ENCODE measurements at places on chromosomes 5 and 9.
A peak's percentile ranks its signal among the peaks of the same experiment; 100 is the strongest.

GRCh38 chr9:70746760-70747159 lies 332.3 kb upstream of the KLF9 start:
- DNase-seq = no peak

DNA sequence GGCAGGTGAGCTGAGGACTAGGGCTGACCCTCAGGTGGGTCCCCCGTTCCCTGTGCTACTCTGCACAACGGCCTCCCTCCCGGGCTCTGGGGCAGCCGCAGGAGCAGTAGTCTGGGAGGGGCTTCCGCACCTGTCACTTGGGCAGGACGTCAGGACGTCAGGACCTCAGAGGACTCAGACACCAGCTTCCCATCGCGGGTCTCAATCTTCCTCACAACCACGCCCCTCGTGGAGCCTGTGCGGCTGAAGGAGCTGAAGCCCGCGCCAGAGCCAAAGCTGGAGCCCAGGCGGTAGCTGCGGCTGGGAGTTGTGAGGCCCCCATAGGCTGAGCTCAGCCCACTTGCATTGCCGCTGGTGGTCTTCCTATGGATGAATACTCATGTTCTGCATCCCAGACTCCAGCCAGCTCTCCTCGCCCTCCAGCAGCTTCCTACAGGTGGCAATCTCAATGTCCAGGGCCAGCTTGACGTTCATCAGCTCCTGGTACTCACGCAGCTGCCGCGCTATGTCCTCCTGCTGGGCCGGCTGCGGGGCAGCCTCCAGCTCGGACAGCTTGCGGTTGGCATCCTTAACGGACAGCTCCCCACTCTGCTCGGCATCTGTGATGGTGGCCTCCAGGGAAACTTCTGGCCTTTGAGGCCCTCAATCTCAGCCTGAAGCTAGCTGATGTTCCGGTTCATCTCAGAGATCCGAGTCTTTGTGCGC lies 381.4 kb upstream of the RGMB start:
- DNase-seq = no peak

DNA sequence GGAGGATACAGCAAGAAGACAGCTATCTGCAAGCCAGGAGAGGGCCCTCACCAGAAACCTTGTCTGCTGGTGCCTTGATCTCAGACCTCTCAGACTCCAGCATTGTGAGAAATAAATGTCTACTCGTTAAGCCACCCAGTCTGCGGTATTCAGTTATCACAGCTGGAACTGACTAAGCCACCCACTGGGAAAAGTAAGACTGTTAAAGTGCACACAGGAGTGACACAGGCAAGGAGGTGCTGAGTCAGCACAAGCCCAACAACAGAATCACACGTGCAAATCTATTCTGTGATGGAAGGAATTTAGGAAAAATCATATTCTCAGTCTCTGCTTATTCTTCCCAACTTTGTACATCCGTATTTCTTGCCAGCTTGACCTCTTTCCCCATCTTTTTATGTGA lies 200.0 kb downstream of the NR2F1-AS1 start:
- DNase-seq = no peak

GRCh38 chr9:116360989-116361388 lies 207.4 kb downstream of the PAPPA start:
- DNase-seq = no peak

GRCh38 chr5:101675510-101676219 lies 620.4 kb downstream of the SLCO4C1 start:
- DNase-seq = no peak

GRCh38 chr5:134099939-134100282 lies 14.6 kb upstream of the TCF7 start:
- no peak for DNase-seq

DNA sequence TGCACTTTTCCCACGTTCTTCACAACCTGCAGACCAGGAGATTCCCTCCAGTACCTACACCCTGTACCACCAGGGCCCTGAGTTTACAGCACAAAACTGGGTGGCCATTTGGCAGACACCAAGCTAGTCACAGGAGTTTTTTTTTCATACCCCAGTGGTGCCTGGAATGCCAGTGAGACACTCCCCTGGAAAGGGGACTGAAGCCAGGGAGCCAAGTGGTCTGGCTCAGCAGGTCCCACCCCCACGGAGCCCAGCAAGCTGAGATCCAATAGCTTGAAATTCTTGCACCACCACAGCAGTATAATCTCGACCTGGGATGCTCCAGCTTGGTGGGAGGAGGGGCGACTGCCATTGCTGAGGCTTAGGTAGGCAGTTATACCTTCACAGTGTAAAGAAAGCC lies 26.3 kb upstream of the SMC5 start:
- DNase-seq = no peak

- peak; percentile 37 for DNase-seq
Measured at GRCh38 chr5:107661038-107661649, 9.6 kb downstream of the EFNA5 start.

GRCh38 chr9:97388721-97389238 lies 23.1 kb upstream of the TDRD7 start:
- DNase-seq = no peak

DNA sequence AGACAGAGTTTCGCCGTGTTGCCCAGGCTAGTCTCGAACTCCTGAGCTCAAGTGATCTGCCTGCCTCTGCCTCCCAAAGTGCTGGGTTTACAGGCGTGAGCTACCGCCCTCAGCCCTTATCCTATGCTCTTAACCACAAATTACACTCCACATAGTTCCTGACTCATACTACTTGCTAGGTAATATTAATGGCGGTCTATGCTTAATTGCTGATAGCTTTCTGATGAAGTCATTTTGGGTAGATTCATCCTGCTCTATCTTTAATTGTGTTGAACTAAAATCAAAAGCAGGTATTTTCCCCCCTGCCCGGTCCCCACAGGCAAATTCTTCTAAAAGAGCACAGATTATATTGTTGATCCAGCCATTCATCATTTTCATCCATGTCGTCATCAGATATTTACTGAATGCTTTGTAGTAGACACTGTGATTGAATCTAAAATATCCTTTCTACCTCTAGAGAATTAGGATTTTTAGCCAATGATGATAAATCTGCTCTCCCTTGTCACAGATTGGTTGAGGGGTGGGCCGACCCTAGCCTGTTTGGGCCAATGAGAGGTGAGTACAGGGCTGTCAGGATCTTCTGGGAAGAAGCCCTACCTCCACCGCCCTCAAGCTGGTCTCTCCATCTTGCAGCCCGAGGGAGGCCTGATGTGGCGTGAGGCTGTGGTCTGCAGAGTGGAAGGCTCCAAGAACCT lies 144.8 kb downstream of the NR3C1 start:
- DNase-seq = no peak

- no peak for DNase-seq
Measured at GRCh38 chr9:81103597-81104471, 585.5 kb downstream of the TLE1 start.

GRCh38 chr5:72908664-72909063 lies 47.2 kb upstream of the FCHO2 start:
- no peak for DNase-seq

DNA sequence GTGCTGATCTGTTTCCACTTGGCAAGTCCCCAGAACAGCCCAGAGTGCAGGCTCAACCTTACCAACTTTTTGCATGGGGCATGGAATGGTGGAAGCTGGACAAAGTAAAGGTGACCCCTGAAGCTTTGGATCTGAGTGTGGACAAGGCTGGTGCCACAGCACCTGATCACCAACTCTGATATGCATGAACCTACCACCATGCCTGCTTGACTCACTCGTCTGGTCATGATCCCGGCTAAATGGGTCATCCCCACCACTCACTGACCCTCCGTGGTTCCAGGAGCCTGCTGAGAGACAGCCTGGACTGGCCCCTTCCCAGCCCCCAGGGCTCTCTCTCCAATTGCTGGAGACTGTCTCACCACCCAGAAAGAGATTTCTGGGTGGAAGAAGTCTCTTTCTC lies 14.4 kb upstream of the SLC22A4 start:
- DNase-seq = no peak

- no peak for DNase-seq
Measured at GRCh38 chr9:104982543-104982942, 54.6 kb upstream of the ABCA1 start.

DNA sequence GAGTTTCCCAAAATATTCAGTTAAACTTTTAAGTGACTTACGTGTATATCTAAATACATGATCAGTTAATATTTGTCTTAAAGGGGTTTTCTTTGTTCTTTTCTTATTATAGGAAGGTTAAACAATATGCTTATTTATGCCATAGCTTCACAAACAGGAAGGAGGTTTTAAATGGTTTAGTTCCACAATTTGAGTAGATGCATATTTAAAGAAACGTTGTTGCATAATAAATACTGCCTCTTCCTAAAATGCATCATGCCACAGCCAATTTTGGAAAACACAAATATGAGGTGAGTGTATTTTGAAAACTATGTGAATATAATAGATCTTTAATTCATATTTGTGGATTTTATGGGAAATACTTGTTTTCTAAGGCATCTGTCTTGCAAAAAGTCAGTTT lies 2.5 kb upstream of the ADRB2 start:
- no peak for DNase-seq

DNA sequence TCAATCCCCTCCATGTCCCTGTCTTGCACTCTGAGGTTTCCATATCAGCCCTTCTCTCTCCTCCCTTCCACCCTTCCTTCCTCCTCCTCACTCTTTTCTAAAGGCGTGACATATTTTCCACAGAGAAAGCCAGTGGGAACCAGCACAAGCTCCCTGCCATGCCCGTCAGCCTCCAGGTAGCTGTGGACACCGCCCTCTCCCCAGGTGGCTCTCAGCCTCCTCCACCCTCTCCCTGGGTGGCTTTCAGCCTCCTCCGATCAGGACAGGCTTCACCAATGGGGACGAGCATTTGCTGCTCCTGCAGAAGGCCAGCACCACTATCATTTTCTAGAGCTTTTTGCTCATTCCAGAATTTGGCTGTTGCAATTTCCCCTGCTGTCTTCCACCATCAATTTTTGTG lies 236.6 kb downstream of the GADD45G start:
- DNase-seq = no peak

DNA sequence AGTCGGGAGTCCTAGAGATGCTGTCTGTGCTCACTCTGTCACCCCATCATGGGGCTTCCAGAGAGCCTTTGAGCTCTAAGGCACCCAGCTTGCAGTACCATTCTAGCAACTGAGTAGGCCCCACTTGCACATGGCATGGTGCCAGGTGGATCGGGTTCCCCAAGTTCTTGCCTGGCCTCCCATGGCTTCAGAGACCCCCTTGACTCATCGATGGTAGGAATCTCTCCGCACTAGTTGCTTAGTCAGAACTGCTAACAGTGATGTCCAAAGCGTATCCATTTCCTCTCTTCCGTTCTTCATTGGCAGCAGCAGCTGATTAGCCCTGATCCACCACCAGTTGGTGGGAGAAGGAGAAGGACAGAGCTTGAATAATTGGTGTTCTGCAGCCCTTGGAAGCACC lies 70.3 kb upstream of the RARS1 start:
- no peak for DNase-seq

DNA sequence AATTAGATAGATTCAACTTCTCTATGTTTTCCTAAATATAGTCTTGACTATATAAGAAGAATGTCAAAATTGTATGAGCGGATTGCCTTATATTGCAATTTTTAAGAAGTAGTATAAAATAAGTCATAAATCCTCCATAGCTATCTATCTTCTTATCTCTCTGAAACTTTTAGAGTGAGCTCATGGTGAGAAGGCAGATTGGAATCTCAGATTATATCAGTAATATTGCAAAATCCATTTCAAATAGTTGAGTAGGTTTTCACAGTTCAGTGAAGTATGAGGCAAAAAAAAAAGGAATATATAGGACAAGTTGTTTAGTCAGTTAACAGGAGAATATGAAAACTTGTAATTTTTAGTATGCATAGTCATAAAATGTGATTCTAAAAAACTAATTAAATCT lies 156.4 kb downstream of the FAM174A start:
- no peak for DNase-seq

DNA sequence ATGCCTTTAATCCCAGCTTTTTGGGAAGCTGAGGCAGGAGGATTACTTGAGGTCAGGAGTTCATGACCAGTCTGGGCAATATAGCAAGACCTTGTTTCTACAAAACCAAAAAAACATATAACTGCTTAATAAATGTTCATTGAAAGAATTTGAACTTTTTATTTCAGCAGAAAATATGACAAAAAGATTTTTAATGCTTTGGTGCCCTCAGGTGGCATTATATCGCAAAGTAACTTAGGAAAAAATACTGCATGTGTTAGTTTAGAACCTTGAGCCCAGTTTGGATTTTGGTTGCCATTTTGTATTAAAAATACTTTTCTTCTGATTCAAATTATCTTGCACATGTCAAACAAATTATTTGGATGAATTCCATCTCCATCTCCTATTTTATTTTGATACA lies 103.2 kb downstream of the GPBP1 start:
- peak; percentile 41 for DNase-seq

DNA sequence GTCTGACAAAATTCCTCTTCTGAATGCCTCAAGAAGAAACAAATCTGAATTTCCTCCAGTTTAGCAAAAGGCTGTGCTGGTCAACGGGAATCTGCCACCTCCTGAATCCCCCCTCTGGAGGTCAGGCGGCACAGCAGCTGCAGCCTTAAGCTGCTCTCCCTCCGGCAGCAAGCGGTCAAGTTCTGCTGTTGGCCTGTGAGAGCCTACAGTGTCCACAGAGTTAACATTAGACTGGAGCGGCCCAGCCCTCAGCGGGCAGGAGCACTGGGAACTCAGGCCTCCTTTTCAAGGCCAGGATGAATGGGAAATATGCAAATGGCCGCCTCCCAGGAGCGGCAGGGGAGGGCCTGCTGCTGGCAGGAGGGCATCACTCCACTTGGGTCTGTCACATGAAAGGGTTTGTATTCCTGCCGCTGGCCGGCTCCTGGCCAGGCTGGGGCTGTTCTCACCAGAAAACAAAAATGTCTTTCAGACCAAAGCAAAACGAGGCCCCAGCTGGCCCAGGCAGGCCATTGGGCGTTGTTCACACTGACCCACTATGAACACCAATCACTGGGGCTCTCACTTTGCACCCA lies 8.2 kb downstream of the ACSL6 start:
- DNase-seq = no peak
